ENCODE measurements at places on chromosomes 5 and 9. TPM values are rescaled to one million over a fixed set of nuclear protein-coding genes. Genes with fewer than 3 reads are reported as not detected.

The SLC28A3 gene
- 0.59 TPM for total RNA-seq

The SIT1 gene
- not detected for total RNA-seq

The ENHO gene
- not detected for total RNA-seq

The CD180 gene
- not detected for total RNA-seq

The PIGO gene
- 20.2 TPM for total RNA-seq

The IFNA13 gene
- not detected for total RNA-seq

The LURAP1L gene
- total RNA-seq = 9.0 TPM

The ENTREP1 gene
- total RNA-seq = under 0.01 TPM

The SNX24 gene
- total RNA-seq = 28.1 TPM

The CDH12 gene
- total RNA-seq = not detected

The HTR1A gene
- total RNA-seq = not detected

The MOB3B gene
- total RNA-seq = 0.30 TPM

The WDR31 gene
- 2.1 TPM for total RNA-seq

The DMGDH gene
- 0.30 TPM for total RNA-seq
